AG09309 (cell line): ENCODE measurements at places on chromosomes 2 and 18.

DNA sequence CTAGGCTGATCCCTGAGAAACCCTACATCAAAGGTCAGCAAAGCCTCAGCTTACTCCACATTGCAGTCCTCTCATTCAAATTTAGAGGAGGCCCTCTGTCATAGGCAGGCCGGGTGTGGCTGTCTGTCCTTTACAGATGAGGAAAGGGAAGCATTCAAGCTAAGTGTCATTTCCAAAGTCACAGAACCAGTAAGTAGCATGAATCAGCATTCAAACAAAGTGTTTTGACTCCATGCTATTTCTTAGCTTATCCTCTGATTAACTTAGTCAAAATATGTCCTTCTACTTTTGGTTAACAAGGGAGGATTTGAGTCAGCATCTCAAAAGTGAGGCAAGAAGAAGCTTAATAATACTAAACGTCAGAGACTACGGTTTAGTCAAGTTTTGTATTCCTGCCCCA lies 409.0 kb upstream of the POU3F3 start:
- DNase-seq, result no peak

DNA sequence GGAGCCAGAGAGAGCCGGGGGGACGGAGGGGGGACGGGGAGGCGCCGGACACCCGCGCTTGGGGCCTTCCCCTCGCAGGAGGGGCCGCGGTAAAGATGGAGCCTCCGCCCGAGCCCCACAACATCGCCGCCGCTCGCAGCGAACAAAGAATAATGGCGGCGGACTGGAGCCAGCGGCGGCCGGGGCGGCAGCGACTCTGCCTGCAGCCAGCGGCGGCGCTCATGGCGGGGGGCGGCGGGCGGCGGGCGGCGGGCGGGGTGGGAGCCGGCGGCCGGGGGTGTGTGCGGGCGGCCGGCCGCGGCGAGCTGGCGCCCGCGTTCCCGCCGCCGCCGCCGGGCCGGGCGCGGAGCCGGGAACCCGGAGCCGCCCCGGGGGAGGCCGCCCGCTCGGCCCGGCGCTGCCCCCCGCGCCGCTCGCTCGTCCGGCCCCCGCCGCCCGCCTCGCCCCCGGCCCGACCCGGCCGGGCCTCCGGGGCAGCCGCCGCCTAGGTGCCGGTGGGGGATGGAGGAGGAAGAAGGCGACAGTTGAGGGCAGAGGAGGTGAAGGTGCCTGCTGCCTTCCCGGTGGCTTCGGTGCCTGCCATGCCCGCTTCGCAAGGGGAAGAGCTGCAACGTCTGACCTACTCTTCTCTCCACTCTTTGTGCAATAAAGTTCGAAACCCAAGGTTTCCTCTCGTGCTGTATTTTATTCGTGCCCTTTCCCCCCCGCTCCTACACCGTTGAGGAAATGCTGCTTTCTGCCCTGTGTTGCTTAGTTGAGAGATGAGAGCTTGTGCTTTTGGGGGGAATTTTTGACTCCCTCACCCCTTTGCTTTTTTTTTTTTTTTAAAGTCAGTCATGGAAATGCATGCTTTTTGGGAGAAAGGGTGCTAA lies 634 bp downstream of the CREB1 start:
- DNase-seq, result no peak

DNA sequence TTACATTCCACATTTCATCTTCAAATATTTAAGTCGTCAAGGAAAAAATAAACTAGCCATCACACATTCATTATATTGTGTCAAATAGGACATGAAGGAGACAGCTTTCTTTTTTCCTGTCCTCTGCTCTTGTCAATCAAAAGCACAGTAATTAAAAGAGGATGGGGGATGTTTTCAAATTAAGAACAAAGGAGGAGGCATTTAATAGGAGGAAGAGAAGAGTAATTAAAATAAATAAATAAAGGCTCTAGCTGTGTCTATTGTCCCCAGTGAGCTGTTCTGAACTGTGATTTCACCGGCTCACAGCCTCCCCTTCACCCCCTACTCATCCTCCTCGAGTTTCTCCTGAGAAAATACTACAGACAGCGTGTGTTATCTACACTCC lies 1377.1 kb upstream of the PIK3C3 start:
- no peak for DNase-seq

- DNase-seq, result no peak
Observed at GRCh38 chr2:173451118-173451517, 96.4 kb downstream of the CDCA7 start.

DNA sequence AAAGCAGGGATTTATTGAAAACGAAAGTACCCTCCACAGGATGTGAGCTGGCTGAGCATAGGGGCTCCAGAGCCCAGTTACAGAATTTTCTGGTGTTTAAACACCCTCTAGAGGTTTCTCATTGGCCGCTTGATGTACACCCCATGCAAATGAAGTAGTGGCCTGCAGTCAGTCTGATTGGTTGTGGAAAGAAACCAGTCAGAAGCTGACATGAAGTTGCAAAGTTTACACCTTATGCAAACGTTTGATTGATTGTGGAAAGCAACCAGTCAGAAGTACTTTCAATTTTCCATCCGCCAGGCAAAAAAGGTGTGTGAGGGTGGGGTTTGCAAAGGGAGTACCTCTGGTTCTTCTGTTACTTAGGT lies 62.3 kb downstream of the VWA3B start:
- DNase-seq, result peak; percentile 52

GRCh38 chr2:11891671-11892440 lies 145.4 kb downstream of the LPIN1 start:
- DNase-seq, result no peak

GRCh38 chr2:62486439-62486765 lies 19.6 kb downstream of the TMEM17 start:
- no peak for DNase-seq

- no peak for DNase-seq
Observed at GRCh38 chr2:143428700-143429099, 299.5 kb downstream of the ARHGAP15 start.

DNA sequence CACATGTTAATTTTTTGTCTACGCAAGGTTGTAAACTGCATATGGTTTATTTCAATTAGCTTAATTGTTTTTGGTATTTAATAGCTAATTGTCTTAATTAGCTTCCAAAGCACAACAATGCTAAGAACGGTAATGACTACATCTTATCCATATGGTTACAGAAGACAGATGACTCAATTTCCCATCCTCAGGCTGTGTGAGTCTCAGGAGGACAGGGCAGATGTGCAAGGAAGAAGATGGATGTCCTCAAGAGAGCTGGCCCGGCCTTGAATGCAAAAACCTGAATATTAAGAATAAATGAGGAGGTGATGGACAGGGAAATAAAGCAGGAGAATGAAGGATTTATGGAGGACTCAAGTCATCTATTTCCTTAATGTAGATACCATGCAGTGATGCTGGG lies 31.4 kb downstream of the SLC4A3 start:
- no peak for DNase-seq

- DNase-seq, result no peak
Observed at GRCh38 chr18:51107598-51108305, 77.7 kb downstream of the SMAD4 start.

GRCh38 chr2:188285049-188285448 lies 6.6 kb upstream of the GULP1 start:
- no peak for DNase-seq

DNA sequence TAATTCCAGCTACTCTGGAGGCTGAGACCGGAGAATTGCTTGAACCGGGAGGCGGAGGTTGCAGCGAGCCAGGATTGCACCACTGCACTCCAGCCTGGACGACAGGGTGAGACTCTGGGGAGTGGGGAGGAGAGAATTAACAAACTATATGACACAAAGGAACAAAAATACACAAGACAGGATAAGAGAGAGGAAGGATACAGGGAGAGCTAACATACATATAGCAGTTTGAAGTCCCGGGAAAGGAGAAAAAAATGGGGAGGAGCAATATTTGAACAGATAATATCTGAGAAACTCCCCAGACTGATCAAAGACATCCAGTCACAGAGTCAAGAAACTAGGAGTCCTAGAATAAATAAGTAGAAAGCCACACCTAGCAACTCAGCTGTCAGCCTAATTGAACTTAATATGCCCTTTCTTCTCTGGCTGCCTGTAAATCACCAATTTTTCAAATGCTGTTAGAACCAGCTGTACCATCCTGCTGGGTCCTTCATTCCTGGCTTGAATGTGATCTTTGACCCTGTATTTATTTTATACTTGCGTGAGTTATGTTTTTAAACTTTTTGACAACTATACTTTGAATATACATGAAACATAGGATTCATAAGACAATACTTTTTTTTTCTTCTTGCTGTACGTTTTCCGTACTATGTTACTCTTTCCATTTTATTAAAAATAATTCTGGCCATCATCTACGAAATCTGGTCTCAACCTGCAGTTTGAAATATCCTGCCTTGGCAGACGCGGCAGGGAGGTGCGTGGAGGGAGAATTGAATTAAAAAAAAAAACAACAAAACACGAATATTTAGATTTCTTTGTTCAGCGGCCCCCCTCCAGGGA lies 876 bp upstream of the CYP27A1 start:
- DNase-seq, result no peak

- no peak for DNase-seq
Observed at GRCh38 chr2:181456660-181457120, 496 bp upstream of the ITGA4 start.

GRCh38 chr2:120376101-120376500 lies 30.2 kb downstream of the INHBB start:
- no peak for DNase-seq

DNA sequence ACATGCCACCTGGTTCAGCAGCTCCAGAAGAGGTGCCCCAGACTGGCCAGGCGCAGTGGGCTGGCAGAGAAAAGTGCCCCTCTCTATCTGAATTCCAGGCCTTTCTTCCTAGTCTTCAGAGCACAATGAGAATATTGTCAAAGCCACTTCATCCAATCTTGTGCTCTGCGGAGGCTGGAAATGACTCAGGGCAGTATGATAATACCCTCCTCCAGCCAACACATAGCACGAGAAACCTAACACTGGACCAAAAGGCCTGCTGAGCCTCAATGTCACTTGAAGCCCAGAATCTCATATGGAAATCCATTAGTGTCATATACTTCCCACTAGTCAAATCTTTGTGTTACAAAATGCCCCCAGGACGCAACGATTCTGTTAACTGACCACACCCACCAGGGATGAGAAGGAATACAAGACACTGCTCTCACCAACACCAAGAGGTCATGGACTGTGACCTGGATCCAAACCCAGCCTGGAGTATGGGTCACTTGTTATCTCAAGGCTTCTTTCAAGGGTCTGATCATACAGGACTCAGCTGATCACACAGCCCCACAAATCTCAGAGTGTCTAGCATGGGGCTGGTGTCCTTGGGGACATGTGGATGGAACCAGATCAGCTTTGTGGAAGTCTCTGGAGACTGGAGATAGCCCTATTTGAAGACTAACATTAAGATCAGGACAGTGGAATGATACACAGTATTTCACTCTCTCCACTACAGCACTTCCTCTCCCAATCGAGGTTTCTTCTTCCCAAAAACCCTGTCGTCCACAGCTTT lies 10.1 kb downstream of the KIF3C start:
- DNase-seq, result no peak

- DNase-seq, result no peak
Observed at GRCh38 chr2:170090229-170090628, 87.7 kb upstream of the MYO3B start.

DNA sequence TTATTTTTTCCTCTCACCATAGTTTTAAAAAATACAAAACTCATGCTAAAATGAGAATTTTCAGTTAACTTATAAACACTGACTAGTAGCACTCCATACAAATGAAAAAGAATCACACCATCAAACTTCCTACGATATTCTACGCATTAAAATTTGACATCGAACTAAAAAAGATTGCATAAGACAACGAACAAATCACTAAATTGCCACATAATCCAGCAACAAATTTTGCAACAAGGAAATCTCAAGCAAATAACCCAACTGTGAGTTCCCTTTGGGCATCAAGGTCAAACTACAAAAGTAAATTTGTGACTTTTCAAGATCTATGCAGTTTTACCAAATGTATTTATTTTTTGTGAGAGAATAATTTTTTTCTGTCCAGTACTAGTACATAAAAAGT lies 1.5 kb downstream of the MAP3K2 start:
- no peak for DNase-seq

DNA sequence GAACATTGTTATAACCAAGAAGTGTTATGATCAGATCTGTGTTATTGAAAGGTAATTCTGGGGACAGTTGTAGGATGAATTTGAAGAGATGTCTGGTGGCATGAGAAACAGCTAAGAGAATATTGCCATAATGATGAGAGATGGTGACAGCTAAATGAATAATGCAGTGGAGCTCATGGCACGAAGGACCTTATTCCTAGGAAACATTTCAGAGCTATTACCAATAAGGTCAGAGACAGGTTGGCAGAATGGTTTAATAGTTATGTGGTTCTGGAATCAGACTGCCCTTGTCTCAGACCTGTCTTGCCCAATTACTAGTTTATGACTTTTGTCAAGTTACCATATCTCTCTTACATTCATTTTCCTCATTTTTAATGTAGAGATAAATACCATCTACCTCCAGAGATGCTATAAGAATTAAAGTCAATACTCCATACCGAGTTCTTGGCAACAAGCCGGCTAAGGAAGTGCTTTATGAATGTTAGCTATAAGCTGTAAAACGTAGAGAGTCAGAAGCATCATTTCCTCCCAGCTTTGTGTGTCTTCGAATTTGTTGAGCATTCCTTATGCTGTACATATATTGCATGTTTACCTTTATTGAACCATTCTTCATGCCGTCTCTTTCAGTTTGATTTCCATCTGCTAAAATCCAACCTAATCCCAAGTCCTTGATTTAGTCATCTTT lies 73.6 kb upstream of the COL5A2 start:
- peak; percentile 25 for DNase-seq

GRCh38 chr18:22628795-22629510 lies 211.2 kb upstream of the CTAGE1 start:
- DNase-seq, result no peak

DNA sequence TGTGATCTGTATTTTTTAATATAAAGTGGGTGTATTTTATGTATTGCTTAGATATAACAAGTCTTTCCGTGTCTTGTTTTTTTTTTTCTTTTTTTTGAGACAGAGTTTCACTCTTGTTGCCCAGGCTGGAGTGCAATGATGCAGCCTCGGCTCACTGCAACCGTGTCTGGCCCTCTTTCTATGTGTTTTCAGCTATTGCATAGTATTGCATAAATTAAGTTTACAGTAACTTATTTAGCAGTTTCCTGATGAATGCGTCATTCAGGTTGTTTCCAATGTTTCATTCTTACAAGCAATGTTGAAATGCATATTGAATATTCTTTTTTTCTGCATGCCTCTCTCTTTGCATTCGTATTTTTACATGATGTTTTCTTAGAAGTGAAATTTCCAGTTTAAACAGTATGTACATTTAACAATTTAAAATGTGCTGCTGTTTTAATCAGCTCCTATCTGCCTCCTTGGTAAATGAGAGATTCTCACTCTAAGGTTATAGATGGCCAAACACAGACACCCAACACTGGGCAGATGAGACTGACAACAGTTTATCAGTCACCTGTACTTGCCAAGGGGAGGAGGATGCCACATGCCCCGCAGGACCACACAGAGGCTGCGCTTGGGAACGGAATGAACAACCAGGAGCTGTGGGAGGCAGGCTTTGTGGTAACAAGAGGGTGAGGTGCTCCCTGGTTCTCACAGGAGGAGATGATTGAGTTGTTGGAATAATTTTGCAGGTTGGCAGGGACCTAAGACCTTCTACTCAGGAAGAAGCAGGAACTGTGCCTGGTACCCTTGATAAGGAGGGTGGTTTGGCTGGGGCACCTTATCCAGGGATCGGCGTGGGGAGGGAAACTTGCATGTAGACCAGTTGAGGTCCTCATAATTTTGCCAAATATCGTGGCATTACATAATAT lies 7.5 kb downstream of the SLC9A4 start:
- no peak for DNase-seq
